ENCODE measurements at places on chromosomes 4 and X. TPM values are rescaled to one million over a fixed set of nuclear protein-coding genes. Genes with fewer than 3 reads are reported as not detected.
A peak's percentile ranks its signal among the peaks of the same experiment; 100 is the strongest.

DNA sequence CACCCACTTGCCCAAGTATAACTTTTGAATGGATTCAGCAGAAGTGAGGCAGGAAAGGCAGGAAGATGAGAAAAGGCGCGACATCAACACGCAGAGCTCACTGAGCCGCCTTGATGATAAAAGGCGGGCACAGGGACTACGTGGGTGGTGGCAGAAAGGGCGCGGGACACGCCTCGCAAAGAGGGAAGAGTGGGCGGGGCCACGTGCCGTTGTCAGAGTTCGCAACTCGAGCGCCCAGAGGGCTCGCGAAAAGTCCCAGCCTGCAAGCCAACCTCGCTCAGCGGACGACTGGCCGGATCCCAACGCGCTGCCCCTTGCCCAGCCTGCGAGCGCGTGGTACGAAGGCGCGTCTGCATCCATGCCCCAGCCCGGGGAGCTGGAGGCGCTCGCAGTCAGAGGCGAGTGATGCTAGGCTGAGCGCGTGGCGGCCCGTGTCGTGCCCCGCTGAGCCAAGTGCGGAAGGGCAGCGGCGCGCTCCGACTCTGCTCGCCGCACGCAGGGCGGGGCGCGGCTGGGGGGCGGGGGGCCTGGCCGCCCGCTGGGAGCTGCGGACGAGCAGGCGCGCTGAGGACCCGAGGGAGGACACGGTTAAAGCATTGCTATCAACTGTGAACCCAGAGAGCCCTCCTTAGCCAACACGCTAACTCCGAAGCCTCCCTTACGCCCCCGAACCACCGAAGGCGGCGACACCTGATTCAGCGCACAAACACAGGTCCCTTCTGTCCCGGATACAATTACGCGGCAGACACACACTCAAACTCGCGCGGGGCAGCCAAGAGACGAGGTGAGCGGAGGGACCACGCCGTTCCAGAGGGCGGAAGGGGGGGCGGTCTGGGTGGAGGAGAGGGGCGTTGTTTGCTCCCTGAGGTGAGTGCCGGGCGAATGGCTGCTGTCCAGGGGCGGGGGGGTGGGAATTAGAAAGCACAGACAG lies at the start of gene UGT8:
Gene UGT8, plus strand, starts transcription at position 617 of the 931 bp plus-strand sequence. CDS start 24,074 bp downstream, outside the sequence.
- H3K36me3 ChIP-seq: no peaks in the 10 kb centered on the region
- peak within 1 kb of the TSS; percentile 77 for H3K4me3 ChIP-seq
- no peak within 1 kb of the TSS for H3K27ac ChIP-seq
- peak; percentile 84 for DNase-seq
- peaks cover 67% of the 10 kb centered on the region for H3K27me3 ChIP-seq
- H3K4me1 ChIP-seq: peaks cover 7% of the 10 kb centered on the region

MAGEA9B gene
- total RNA-seq: not detected

- H3K4me3 ChIP-seq: no peak overlapping the region
- peak; percentile 53 for DNase-seq
- H3K27me3 ChIP-seq: no peaks in the 10 kb centered on the region
These were observed 9.9 kb downstream of the TNIP2 start for GRCh38 chr4:2745981-2746806.

DNA sequence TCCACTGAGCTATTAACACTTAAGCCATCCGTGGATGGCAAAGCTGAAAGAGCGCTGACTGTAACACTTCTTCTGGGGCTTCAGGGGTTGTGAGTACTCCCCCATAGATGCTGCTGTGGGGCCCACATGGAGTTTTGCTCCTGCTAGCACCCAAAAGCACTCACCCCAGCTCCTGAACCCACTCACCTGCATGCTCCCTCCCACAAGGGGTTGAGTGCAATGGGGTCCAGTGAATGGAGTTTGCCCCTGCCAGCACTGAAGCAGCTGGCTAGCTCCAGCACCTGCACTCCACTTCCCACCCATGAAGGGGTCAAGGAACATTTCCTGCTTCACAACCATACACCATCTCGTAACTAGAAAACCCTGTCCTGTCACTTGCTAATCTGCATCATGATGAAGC lies 78.9 kb downstream of the IL21 start:
- H3K27me3 ChIP-seq: no peaks in the 10 kb centered on the region
- H3K27ac ChIP-seq: no peak overlapping the region
- no peak overlapping the region for H3K4me3 ChIP-seq
- DNase-seq: no peak
- H3K36me3 ChIP-seq: no peaks in the 10 kb centered on the region

TLR6 gene
- total RNA-seq: 11.4 TPM

DNA sequence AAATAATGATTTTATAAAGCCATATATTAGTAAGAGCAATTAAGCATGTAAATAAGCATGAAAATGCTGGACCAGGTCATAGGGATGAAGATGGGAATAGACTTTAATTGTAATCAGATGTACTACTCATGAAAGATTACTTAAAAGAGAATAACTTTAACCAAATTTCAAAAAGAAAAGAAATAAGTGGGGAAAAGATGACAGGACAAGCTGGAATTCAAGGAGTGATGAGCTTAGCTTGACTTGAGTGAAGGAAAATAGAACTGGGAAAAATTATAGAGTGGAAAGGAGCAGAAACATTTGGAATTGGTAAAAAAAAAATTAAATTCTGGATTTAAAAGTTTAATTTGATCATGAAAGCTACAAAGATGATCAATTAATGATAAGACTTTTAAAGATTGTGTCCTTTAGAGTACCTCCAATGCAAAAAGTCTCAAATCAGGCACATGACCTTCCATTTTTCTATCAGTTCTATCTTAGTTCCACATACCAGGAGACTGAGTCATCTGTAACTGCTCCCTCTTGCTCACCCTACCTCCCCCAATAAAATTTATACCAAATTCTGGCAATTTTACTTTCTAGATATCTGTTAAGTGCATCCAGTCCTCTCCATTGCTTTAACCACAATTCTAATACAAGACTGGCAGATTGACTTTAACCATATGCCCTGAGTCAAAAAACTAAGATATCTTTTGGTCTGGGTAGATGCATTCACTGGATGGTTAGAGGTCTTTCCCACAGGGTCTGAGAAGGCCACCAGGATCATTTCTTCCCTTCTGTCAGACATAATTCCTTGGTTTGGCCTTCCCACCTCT lies 56.4 kb upstream of the SLIT2 start:
- H3K27me3 ChIP-seq: no peaks in the 10 kb centered on the region
- H3K36me3 ChIP-seq: no peaks in the 10 kb centered on the region
- H3K4me3 ChIP-seq: no peak overlapping the region
- peaks cover 30% of the 10 kb centered on the region for H3K4me1 ChIP-seq

DNA sequence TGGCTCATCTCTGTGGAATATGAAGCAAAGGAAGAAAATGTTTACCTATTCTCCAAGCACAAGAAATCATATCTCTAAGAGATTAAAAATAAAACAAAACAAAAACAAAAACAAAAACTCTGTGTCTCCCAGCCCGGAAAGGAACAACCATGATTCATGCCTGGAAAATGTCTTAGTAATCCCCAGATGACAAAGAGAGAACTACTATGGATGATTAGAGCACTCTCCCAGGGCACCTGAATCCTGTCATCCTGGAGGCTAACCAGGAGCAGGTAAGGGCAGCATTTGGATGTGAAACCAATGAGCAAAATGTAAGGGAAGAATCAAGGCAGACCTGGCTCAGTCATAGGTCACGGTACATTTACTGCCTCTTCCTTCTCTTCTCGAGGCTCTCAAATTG lies 1.7 kb upstream of the AKAP4 start:
- peak; percentile 9 for DNase-seq
- H3K4me3 ChIP-seq: no peak overlapping the region
- H3K27me3 ChIP-seq: peaks cover 33% of the 10 kb centered on the region
- H3K27ac ChIP-seq: no peak overlapping the region
- no peaks in the 10 kb centered on the region for H3K36me3 ChIP-seq

MAGED4 gene
- not detected for total RNA-seq

DNA sequence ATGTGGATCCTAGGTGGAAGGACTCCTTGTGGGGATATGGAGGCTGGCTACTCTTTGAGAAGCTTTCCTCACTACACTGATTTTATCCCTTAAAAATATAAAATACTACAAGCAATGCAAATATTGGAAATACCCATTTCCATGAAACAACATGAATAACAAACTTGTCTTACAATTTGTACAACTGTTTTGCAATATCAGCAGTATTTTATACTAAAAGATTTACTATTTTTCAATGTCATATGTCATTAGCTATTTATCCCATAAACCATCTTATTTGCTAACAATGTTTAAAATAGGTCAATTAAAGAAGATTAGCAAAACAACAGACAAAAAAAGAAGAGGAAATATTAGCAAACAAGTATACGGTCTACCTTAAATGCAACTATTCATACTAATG lies 1674.1 kb downstream of the PCDH7 start:
- peak overlapping the region; percentile 76 for H3K27ac ChIP-seq
- H3K36me3 ChIP-seq: no peaks in the 10 kb centered on the region
- H3K4me3 ChIP-seq: no peak overlapping the region
- no peak for DNase-seq
- H3K27me3 ChIP-seq: no peaks in the 10 kb centered on the region
- H3K4me1 ChIP-seq: peaks cover 4% of the 10 kb centered on the region

GRCh38 chr4:110367156-110367555 lies 108.8 kb upstream of the ENPEP start:
- H3K4me3 ChIP-seq: no peak overlapping the region
- no peak for DNase-seq
- H3K27me3 ChIP-seq: peaks cover 31% of the 10 kb centered on the region
- H3K36me3 ChIP-seq: no peaks in the 10 kb centered on the region

DNA sequence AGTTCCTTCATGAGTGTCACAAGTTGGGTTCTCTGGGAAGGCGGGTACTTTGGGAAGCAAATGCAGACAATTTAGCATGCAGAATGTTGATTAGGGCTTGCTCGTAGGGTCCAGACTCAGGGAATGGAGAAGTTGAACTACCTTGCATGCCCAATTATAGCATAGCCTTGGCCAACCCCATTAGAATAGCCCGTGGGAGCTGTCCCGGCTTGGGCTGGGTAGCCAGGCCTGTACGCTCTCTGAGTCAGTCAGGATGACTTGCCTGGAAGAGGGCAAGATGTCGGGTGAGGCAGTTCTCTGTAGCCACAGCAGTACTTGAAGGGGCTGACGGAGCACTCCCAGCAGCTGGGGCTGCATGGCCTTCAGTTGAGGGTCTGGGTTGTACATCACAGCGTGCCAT lies 19.5 kb downstream of the KIAA0232 start:
- H3K36me3 ChIP-seq: peaks cover 10% of the 10 kb centered on the region
- no peak for DNase-seq
- no peak overlapping the region for H3K4me3 ChIP-seq

GRCh38 chr4:150828159-150828558 lies 186.9 kb downstream of the LRBA start:
- no peak overlapping the region for H3K4me3 ChIP-seq
- DNase-seq: no peak
- H3K4me1 ChIP-seq: peaks cover 9% of the 10 kb centered on the region
- H3K27me3 ChIP-seq: no peaks in the 10 kb centered on the region
- no peak overlapping the region for H3K27ac ChIP-seq

- H3K4me3 ChIP-seq: no peak overlapping the region
- peaks cover 30% of the 10 kb centered on the region for H3K4me1 ChIP-seq
- peak overlapping the region; percentile 85 for H3K27ac ChIP-seq
- no peaks in the 10 kb centered on the region for H3K27me3 ChIP-seq
- H3K36me3 ChIP-seq: no peaks in the 10 kb centered on the region
These were observed 54.2 kb downstream of the SCD5 start for GRCh38 chr4:82744284-82744968.

DNA sequence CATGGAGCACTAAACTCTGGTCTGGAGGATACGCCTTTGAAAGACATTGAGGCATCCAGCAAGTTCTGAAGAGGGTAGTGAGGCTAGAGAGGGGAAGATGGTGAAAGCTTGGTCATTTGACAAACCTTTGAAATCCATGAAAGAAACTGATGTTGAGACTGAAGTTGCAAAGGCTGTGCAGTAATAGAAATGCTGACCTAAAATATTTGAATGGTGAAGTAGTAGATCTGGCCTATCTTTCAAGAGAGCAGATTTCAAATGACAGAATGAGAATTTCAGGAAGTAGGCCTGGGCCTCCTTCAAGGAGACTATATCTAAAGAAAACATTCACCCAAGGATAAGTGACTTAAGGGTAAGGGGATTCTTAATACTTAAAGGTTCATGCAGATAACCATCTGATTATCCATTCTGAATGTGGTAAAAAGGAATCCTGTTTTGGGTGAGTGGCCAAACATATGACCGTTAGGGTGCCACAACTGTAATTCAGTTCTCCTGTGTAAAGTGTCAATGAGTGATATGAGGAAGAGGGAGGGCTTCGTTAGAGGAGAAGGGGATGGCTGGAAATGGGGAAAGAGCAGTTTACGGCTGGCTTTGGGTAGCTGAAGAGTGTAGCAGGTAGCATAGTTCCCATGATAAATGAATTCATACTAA lies 62.2 kb downstream of the AMELX start:
- no peak overlapping the region for H3K4me3 ChIP-seq
- no peaks in the 10 kb centered on the region for H3K36me3 ChIP-seq
- H3K27me3 ChIP-seq: no peaks in the 10 kb centered on the region
- H3K27ac ChIP-seq: no peak overlapping the region
- peaks cover 7% of the 10 kb centered on the region for H3K4me1 ChIP-seq
- no peak for DNase-seq

- peak; percentile 86 for DNase-seq
- peaks cover 7% of the 10 kb centered on the region for H3K4me1 ChIP-seq
- H3K27ac ChIP-seq: peak overlapping the region; percentile 96
- H3K4me3 ChIP-seq: peak overlapping the region; percentile 82
- no peaks in the 10 kb centered on the region for H3K36me3 ChIP-seq
- H3K27me3 ChIP-seq: no peaks in the 10 kb centered on the region
These were observed 172 bp upstream of the HSPA4L start for GRCh38 chr4:127782025-127782274.

ADAM29 gene
- not detected for total RNA-seq

- DNase-seq: peak; percentile 43
- no peak overlapping the region for H3K27ac ChIP-seq
- H3K36me3 ChIP-seq: peaks cover 59% of the 10 kb centered on the region
- no peaks in the 10 kb centered on the region for H3K4me1 ChIP-seq
- H3K27me3 ChIP-seq: no peaks in the 10 kb centered on the region
These were observed 13.3 kb downstream of the TFE3 start for GRCh38 chrX:49029876-49030275.

- H3K4me1 ChIP-seq: no peaks in the 10 kb centered on the region
- no peaks in the 10 kb centered on the region for H3K36me3 ChIP-seq
- H3K27ac ChIP-seq: no peak overlapping the region
- no peak for DNase-seq
- no peak overlapping the region for H3K4me3 ChIP-seq
These were observed 94.2 kb downstream of the MFAP3L start for GRCh38 chr4:169931964-169932363.

DNA sequence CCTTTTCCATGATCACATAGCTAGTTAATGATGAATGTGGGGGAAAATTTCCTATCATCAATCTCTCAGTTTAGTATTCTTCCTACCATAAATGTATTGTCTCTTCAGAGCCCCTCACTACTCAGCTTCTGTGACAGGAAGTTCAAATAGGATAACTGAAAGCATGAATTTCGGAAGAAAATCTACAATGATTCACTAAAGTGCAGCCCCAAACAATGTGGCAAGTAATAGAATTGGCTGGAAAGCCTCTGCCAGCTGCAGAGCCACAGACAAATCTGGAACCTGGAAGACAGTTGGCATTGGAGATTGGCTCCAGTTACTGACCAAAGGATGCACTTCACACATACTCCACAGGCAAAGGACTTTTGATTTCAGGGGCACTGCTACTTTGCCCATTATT lies 35.2 kb downstream of the EGF start:
- no peaks in the 10 kb centered on the region for H3K36me3 ChIP-seq
- H3K27me3 ChIP-seq: no peaks in the 10 kb centered on the region
- no peaks in the 10 kb centered on the region for H3K4me1 ChIP-seq
- H3K4me3 ChIP-seq: no peak overlapping the region
- DNase-seq: no peak
- no peak overlapping the region for H3K27ac ChIP-seq

Data from MCF 10A (cell line).